Activated CD4-positive, alpha-beta T cell treated with anti-CD3 and anti-CD28 coated beads, Interleukin-2, amount 50 U/mL, for 24 hours (primary cell): ENCODE measurements at places on chromosomes 11 and 22.

GRCh38 chr11:79255965-79256364, 184.9 kb downstream of the TENM4 start:
- DNase-seq = no peak

GRCh38 chr11:107834995-107835394, 23.6 kb downstream of the SLC35F2 start:
- DNase-seq = no peak

DNA sequence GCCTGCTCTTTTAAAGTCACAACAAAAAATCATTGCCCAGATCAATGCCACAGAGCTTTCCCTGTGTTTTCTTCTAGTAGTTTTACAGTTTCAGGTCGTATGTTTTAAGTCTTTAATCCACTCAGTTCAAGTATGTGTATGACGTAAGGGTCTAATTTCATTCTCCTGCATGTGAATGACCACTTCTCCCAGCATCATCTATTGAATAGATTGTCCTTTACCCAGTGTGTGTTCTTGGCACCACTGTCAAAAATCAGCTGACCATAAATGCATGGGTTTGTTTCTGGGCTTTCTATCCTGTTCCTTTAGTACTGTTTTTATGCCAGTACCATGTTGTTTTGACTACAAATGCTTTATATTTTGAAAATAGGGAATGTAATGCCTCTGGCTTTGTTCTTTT, 28.1 kb downstream of the INTS4 start:
- no peak for DNase-seq

DNA sequence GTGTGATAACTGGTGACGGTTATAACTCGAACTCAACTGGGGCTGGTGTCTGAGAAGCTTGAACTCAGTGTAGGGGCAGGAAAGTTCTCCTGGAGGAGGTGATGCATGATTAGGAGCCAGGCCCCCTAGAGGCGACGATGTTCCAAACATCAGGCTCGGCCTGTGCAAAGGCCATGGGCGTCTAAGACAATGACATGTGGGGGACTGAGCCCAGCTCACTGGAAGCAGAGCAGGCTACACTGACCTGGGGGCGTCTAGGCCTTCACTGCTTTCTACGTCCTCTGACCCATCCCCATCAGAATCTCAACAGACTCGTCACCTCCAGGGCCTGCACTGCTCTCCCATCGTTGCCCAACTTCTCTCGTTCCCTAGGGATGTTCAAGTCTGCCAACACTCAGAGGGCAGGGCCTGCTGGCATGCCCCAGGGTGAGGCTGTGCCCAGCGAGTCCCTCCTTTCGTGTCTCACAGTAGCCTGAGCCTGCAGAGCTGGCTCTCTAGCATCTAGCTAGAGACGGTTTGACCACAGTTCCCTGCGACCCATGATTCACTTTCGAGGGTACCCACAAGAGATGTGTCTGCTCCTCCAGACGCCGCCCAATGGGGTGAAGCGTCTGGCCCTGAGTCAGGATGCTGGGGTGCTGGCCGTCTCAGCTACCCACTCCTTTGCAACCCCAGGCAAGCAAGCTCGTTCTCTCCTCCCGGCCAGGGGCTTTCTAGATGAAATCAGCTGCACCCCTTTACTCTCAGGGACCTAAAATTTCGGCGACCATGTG, 1.1 kb upstream of the ATG16L2 start:
- peak; percentile 44 for DNase-seq

- no peak for DNase-seq
Observed at GRCh38 chr11:94831529-94831928, 63.4 kb downstream of the AMOTL1 start.

DNA sequence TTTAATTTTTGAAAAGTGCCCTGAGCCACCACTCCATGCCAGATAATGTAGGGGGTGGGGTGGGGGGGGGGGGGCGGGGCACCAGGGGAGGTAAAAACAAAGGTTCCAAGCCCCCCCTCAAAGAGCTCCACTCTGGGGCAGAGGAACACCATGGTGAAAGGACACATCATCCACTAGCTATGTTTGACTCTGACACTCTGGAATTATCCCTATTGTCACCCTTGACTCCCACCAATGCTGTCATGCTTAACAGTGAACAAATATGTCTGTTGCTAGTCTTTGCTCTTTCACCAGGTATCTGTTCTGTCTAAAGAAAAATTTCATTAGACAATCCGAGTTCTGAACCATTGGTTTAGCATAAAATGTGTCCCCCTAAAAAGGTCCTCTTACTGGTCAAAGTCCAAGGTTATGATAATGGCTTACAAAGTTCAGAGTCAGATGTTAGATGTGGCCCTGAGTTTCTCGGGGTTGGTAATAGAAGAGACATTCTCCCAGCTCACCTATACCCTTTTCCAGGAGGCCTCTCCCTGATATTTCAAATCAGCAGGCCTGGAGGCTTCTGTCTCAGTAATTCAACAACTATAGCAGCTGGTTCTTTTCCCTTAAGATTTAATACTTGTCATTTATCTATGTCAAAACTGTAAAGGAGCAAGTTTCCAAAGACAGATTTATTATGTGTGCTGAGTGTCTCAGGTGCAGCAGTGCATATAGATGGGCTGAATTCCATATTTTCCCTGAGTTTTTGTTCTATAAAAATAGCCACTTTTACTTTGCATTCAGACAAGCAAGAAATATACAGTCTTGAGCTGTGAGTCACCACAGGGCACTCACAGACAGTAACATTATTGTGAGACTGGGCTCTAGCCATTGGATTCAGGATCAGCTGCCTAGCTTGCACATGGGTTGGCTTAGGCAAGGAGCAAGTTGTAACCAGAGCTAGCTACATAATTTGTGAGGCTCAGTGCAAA, 174.1 kb downstream of the CSNK2A3 start:
- DNase-seq = no peak

- no peak for DNase-seq
Observed at GRCh38 chr11:117502779-117503100, 175.1 kb downstream of the CEP164 start.

- DNase-seq = no peak
Observed at GRCh38 chr11:115808351-115808940, 304.2 kb upstream of the CADM1 start.

GRCh38 chr22:50363166-50363802, 20.2 kb downstream of the PPP6R2 start:
- DNase-seq = no peak

GRCh38 chr11:131999955-132000354, 629.5 kb downstream of the NTM start:
- DNase-seq = no peak

DNA sequence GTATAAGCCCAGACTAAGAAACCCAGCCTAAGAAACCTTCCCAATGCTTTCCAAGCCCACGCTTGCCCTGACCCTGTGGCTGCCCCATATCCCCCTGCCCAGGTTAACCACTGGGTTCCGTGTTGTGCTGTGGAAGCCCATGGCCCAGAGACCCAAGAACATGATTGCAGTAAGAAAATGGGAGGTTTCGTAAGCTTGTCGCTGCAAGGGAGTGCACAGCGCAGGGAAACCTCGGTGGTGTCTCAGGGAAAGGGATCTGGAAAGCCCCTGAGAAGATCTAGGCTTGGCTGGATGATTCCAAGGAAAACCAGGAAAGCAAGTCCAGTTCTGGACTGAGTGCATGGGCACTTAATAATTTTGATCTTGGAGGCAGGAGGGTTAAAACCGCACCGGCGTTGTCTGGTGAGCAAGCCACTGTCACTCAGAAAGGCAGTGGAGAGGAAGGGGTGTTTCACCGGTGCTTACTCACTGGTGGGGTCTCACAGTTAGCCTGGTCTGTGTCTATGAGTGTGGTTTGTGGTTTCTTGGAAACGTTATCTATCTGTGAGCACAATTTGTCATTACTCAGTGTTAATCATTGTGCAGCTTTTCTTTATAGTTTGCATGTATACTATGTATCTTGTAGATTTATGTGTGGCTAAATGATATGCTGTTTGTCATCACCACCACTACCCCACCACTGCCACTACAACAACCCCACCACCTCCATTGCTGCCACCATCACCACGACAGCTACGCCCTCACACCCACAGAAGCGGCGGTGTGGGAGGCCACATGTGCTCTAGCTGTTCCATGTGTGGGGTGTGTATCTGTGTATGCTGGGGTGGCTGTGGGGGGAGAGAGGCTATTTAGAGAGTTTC, 53.3 kb upstream of the PRDM11 start:
- peak; percentile 18 for DNase-seq

DNA sequence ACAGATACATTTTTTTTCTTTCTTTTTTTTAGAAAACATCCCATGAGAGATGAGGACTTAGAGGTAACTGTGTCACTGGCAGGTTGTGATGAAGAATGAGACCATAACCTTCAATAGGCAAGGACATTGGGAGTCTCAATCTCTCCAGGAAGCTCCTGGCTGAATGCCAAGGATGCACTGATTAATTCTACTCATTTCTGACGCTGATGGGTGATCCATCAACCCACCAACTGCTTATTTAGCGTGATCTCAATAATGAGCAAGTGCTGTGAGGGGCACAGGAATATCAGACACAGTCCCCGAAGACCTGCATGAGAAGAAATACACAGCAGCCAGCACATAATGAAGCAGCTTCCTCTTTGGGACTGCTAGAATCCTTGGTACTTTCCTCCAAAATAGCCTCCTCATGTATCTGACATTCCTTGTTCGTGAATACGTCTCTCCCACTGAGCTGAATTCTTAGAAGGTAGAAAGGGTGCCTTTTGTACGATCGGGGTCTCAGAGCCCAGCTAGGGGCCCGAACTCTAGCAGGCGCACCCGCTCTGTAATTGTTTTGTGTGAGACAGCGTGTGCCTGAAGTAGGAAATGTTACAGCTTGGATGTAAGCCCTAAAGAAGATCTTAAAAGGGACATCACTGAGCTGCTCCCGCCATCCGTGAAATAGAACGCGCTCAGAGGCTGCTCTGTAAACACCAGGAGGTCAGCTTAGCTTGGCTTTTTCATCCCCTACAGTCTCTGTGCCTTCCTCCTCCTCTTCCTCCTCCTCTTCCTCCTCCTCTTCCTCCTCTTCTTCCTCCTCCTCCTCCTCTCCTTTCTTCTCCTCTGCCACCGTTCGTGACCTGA, 7.2 kb downstream of the CLMP start:
- no peak for DNase-seq

- DNase-seq = no peak
Observed at GRCh38 chr11:111684251-111684650, 81.9 kb downstream of the PPP2R1B start.

DNA sequence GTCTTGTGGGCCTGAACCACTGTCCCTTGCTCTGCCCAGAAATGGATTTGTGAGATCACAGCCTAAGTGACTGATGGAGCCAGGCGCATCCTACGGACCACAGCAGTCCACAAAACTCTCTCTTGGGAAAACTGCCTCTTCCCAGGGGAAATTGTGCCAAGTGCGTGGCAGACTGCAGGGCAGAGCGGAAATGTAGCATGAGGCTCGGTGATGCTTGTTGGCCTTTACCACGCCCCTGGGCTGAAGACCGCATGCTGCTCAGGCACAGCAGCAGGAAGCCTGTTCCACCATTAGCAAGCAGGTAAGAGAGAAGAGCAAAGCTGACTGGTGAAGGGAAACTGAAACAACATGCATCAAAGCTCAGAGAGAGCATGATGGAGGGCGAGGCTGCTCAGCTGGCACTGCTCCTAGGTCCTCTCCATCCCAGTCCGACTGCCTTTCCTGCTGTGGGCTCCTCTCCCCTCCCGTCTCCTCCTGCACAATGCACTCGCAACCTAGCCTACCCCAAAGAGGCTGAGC, 26.5 kb upstream of the SCARF2 start:
- peak; percentile 26 for DNase-seq

DNA sequence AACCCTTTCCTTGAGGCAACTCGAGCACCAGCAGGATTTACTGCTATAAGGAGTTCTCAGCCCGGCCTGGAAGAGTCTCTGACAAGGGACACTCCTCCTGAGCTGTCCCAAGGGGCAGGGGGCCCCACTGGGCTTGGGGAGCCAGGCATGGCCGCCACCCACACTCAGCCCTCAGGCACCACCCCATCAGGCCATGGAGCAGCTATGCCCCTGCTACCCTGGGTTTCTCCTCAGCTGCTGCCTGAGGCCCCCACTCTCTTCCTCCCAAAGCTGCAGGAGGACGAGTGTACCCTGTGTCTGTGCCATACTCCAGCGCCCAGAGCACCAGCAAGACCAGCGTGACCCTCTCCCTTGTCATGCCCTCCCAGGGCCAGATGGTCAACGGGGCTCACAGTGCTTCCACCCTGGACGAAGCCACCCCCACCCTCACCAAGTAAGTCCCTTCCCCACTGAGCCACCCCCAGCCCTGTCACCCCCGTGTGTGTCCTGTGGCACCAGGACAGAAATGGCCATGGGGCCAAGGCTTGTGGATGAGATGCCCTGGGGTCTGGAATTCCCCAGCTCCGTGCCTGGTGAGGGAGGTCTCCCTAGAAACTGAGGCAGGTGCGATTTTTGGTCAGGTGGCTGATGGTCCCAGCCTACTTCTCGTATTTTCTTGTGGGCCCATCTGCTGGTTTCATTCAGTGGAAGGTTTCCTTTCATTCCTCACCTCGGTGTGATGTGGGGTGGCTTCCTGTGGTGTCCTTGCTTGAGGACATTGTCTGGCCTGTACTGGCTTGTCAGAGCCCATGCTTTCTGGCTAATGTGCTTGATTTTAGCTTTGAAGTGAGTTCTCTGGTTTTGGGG, 28.4 kb downstream of the TAB1 start:
- no peak for DNase-seq

DNA sequence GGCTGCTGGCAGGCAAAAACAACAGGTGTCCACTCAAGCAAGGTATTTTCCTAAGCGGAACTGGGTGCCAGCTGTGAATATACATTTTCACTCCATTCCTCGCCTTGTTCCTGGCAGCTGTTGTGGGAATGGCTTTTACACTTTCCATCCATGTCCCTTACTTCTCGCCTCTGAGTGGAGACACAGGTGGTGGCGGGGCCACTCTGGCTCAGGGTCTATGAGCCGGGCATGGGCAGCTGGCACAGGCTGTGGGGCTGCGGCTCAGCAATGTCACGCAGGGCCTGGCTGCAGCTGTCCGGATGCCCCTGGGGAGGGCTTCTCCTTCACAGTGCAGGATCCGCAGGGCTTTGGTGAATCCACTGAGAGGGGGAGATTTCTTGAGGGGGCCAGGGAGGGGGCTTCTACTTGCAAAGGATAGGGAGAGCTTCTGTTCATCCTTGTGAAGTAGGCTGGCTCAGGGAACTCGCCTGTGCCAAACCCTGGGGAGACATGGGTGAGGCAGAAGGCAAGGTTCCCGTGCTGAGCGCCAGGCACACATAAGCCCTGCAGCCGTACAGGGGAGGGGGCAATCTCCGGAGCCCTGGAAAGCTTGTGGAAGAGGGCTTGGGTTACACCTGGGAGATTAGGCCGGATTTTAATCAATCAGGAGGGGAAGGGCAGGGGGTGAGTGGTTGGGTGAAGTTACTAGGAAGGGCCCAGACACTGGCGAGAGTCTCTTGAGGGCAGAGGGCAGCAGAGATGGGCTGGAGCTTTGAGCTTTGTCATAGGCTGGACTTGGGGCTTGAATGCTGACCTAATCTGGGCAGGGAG, 45.7 kb downstream of the KCNQ1OT1 start:
- DNase-seq = no peak
